ENCODE measurements at places on chromosomes 11 and 22.

DNA sequence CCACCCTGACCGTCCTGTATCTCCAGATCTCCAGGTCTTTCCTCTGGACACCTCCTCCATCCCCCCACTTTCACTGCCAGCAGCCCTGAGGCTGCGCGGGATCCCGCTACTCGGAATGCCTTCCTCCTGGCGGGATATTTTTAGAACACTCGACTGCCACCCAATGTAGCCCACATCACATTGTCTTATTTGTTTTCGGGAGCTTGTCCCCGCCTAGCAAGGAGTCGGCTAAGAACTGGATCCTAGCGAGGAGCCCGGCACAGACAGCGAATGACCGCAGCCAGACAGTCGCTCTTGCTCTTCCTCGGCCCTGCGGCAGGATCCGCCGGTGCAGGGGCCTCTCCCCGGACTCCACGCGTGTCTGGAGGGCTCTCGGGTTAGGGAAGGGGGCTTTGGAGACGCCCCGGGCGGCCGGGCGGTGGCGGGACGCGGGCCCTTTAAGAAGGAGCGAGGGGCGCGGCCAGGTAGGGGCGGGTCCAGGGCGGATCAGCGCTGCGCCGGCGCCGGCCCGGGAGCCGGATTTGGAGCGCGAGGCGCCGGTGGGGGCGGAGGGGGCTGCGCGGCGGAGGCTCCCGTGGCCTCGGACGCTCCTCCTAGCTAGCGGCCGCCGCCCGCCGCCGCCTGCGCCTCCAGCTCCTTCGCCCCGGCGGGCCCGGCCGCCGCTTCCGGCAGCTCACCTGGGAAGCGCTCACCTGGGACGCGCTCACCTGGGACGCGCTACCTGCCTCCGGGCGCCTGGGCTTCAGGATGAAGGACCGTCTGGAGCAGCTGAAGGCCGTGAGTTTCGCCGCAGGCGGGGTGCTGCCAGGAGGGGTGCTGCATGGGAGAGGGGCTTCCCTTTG lies at the start of gene STX3:
STX3 (plus strand) TSS at position 518 of the 842 bp plus-strand sequence; CDS start at position 748, 230 bp downstream.
- peak; percentile 79 for DNase-seq

GRCh38 chr11:29255401-29255800 lies 761.4 kb downstream of the KCNA4 start:
- DNase-seq = no peak

DNA sequence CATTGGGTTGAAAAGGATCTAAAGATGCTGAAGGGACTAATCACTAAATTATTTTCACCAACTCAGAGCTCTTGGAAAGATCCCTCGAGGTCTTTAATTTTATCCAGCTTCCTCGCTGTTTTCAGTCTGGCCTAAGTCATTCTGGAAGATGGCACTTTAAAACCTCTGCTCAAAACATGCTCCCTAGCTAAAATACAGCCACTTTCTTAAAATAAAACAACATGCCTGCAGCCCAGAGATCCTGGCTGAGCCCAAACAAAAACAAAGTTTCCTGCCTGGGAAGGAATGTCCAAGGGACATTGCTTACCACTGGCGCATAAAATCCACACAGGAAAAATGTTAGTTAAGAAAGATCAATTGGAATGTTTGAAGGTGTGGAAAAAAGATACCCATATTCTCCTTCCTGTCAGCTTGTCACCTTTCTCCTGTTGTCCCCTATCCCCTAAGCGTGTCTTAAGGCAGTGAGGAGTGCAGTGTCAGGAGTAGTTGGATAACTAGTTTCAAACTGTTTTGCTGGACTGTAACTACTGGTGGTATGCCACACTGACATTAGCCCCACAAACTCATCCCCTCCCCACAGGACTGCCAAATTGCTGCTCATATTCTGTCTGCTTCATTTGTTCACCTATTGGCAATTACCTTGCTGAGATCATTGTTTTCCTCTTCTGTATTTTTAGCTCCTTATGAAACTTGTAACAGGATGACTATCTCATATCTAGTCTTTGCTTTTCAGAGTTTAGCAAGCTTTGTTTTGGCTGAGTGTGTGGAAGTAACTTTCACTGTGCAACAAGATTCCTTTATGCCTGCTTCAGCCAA lies 108.3 kb upstream of the SESN3 start:
- no peak for DNase-seq

GRCh38 chr11:75534259-75535069 lies 8.7 kb upstream of the GDPD5 start:
- no peak for DNase-seq

- no peak for DNase-seq
These were observed 54.9 kb upstream of the BLID start for GRCh38 chr11:122170815-122171475.

DNA sequence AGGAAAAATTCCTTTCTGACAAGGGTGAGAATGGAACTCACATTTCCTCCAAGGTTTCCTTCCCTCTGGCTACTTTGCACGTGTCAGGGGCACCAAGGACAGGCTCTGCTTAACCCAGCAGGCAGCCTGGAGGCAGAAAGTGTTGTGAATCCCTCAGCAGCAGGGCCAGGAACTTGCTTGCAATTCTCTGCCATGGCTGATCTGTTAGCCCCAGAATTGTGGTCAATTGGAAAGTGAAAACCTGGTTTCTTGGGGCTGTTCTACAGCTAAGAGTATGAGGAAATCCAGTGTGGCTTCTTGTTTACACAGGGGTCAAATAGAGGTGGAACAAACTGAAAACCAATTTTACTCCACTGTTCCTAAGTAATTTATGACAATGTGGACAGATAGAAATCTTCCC lies 38.3 kb upstream of the CEP295 start:
- no peak for DNase-seq

DNA sequence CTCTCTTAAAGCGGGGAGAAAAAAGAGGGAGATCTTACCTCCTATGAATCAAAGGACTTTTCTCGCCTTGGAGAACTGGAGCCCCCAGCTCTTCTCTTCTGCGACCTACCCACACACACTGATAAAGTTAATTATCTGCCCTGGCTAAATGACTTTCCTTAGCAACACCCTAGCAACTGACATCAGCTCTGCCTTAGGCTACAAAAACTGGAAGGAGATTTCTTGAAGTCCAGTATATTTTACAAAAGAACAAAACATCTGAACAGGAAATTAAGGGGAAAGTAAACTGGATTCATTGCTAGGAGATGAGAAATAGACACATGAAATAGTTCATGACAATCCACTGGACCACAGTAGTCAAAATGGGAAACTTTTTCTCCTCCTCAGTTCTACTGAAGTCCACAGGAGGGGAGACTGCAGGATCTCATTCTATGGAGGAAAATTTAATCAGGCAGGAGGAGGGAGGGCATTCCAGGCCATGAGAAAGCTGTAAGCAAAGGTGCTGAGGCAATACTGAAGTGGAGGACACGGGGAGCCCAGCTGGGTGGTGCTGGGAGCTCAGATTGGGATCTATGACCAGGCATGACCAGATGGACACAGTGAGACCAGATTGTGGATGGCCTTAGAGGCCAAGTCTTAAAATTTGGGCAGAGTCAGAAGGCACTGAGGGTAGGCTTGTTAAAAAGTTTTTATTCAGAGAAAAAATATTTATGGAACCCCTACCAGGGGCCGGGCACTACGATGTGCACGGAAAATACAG lies 3.7 kb upstream of the SPON1 start:
- DNase-seq = no peak

DNA sequence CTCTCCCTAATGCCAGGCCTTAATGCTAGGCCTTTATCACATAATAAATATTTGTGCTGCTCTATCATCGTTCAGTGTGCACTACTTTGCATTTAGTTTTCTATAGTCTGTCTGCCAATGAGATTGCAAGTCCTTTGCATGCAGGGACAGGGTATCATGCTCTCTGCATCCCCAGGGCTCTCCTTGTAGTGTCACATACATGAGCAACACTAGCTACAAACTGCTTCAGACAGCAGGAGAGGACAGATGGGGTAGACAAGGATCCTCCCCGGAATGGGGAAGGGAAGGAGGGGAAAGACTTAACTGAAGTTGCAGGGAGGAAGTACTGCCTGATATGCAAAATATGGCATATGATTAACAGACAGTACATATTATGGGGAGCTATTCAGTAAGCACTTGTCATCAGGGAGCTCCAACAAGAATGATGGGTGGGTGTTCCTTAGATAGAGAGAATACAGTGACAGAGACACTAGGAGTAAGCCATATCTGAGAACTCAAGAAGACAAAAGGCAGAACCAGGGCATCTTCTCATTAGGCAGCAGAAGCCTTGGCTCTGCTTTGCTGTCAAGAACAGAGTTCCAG lies 42.8 kb downstream of the ZNF202 start:
- DNase-seq = no peak

- no peak for DNase-seq
These were observed 114.7 kb downstream of the CRYBB2 start for GRCh38 chr22:25334162-25334490.

DNA sequence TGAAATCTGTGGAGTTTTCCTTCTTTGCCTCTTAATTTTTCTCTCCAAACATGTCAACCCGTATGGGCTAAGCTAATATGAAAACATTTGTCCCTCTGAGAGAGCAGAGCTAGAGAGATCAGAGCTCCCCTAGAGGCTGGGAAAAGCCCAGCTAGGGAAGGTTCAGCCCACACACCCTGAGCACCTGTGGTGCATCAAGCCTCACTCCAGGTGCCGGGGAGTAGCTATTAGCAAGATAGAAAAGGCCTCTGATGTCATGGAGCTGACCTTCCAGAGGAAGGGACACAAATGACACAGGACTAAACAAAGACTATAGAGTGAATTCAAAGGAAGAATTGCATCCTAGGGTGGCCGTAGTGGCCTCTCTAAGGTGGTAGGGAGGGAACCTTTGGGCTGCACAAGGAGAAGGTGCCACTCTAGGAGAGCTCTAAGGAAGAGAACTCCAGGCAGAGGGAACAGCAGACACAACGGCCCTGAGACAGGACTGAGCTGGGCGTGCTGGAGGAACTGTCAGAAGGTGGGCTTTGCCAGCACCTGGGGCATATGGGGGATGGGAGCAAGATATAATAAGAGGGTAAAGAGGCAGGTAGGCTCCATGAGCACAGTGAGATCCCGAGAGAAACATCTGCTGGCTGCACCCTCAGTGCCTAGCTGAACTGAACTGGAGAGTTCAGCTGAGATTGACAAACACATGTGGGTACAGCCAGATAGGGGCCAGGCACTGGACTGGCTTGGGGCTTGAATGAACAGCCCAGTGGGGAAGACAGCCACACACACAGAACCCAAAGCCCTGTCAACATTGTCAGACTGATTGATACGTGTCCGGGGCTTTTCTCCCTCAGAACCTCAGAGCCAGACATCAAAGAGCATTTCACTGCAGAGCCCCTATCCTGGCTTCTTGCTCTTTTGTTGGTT lies 65.5 kb upstream of the DRD2 start:
- DNase-seq = no peak

Data from HTR-8/SVneo (cell line).